CD14-positive monocyte (primary cell): ENCODE measurements at places on chromosomes 4 and X. TPM values are rescaled to one million over a fixed set of nuclear protein-coding genes. Genes with fewer than 3 reads are reported as not detected.

- H3K36me3 ChIP-seq = no peaks in the 10 kb centered on the region
- H3K27me3 ChIP-seq = no peaks in the 10 kb centered on the region
- peaks cover 16% of the 10 kb centered on the region for H3K4me1 ChIP-seq
Observed at GRCh38 chrX:69148946-69149345, 16.3 kb downstream of the PJA1 start.

DNA sequence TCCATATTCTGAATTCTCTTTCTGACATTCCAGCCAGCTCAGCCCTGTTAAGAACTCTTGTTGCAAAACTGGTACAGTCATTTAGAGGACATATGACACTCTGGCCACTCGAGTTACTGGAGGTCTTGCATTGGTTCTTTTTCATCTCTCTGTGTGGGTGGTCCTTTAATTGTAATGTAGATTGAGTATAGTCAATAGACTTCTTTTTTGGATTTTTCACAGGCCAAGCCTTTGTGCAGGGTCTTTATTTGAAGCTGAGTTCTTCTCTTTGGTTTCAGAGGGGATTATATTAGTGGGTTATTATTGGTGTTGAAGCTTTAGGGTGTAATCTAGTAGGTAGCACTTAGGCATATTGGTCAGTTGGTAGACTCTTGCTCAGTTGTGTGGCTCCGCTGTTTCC is 118.0 kb upstream of the GIMD1 start:
- no peaks in the 10 kb centered on the region for H3K4me1 ChIP-seq
- no peak for DNase-seq
- no peak overlapping the region for H3K27ac ChIP-seq
- H3K27me3 ChIP-seq = no peaks in the 10 kb centered on the region

VCX2 gene
- not detected in 2 replicates for polyA plus RNA-seq

AFF1 gene
- 20.9 TPM for polyA plus RNA-seq

DNA sequence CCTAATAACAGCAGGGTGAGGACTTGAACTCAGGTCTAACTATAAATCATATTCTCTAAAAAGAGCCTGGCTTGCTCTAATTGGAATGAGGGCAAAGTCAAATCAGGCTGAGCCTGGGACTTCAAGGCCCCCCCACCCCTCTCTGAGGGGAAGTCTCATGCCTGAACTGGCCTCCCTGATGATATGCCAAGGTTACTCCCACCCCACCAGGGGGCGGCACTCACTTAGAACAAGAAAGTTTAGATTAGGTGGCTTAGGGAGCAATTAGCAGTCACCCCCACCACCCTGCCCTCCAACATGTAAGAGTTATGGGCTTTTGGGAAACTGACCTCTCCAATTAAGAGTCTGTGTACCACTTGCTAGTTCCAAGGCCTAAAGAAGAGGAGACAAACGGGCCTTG is 2.7 kb downstream of the FOXO4 start:
- peaks cover 5% of the 10 kb centered on the region for H3K36me3 ChIP-seq
- H3K4me3 ChIP-seq = no peak overlapping the region
- peaks cover 31% of the 10 kb centered on the region for H3K4me1 ChIP-seq
- H3K27ac ChIP-seq = no peak overlapping the region
- peak; percentile 63 for DNase-seq
- no peaks in the 10 kb centered on the region for H3K27me3 ChIP-seq

GRCh38 chrX:11254417-11255109 is 38.6 kb upstream of the AMELX start:
- H3K27me3 ChIP-seq = no peaks in the 10 kb centered on the region
- no peaks in the 10 kb centered on the region for H3K36me3 ChIP-seq
- H3K27ac ChIP-seq = no peak overlapping the region
- no peak overlapping the region for H3K4me3 ChIP-seq
- no peak for DNase-seq

DNA sequence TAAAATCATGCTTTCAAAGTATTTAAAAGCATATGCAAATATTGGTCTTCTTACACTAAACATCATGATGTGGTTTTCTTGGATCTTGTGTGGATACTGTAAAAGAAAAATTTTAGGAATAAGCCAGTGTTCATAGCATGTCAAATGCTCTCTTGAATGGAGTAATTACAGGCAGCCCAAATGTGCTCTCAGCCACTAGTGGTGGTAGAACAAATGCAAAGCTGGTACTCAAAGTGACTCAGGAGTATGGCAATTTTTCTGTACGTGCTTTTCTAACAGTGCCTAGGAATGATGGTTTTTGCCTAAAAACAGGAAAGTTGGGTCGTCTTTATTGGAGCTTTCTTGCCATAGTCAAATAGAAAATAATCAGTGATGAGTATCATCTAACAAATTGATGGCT is 19.9 kb downstream of the PGRMC2 start:
- no peak overlapping the region for H3K27ac ChIP-seq
- no peaks in the 10 kb centered on the region for H3K4me1 ChIP-seq
- DNase-seq = no peak
- H3K36me3 ChIP-seq = peaks cover 31% of the 10 kb centered on the region
- H3K27me3 ChIP-seq = no peaks in the 10 kb centered on the region

- no peak overlapping the region for H3K4me3 ChIP-seq
- no peaks in the 10 kb centered on the region for H3K36me3 ChIP-seq
- no peak for DNase-seq
- no peaks in the 10 kb centered on the region for H3K4me1 ChIP-seq
- no peaks in the 10 kb centered on the region for H3K27me3 ChIP-seq
Observed at GRCh38 chr4:140223056-140223810, 69.2 kb upstream of the MAML3 start.

RNF128 gene
- not detected for polyA plus RNA-seq

FABP2 gene
- polyA plus RNA-seq = not detected

DNA sequence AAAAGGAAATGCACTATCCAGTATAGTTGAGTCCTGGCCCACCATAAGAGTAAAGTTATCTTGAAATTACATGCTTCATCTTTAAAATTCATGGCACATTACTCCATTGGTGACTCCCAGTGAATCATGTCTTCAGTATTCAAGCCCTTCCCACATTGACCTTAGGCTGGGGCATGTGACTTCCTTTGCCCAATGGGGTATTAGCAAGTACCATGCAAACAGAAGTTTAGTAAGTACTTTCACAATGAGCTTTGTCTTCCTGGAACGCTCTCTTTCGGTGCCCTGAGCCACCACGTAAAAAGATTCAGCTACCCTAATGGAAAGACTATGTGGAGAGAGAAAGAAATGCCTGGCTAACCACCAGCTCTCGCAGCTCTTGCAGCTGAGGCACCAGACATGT is 235.4 kb downstream of the HNRNPD start:
- H3K4me1 ChIP-seq = no peaks in the 10 kb centered on the region
- DNase-seq = no peak
- no peak overlapping the region for H3K27ac ChIP-seq

DNA sequence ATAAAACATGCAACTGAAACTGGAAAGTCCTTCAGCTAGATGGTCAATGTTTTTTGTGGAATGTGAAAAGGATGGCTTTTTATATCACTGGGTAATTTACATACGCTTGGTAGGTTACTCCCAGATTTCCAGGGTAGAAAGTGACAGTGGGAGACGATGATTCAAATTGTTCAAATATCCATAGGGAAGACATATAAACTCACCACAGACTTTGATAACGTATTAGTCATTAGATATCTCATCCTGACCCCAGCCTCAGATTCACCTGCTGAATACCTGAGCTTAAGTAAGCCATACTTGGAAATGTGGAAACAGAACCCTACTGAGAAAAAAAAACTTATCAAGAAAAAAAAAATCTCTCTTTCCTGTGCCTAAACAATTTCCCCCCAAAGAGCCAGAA is 169.4 kb downstream of the ZNF674 start:
- H3K27ac ChIP-seq = no peak overlapping the region
- H3K4me3 ChIP-seq = no peak overlapping the region
- no peaks in the 10 kb centered on the region for H3K36me3 ChIP-seq

DNA sequence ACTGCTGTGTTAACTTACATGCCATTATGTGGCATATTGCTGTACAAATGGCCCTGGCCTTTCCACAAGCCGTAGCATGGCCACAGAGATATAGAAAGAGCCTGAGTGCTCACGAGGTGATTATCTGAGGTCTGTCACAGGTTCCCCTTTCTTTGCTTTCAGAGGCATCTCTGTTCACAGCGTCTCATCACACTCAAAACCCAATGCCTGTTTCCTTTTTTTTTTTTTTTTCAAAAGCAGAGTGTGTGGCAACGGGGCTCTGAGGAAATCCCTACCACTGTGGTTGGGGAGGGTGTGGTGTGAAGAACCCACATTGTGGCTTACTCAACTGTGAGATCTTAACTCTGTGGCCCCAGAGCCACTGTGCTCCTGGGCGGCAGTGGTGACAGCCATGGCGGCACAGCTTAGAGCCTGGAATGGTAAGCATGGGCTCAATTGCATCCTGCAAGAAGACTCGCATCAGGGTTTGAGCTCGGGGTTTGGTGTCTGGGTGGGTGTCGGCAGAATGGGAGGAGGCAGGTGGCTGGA is 30.8 kb downstream of the RTL5 start:
- H3K36me3 ChIP-seq = no peaks in the 10 kb centered on the region
- H3K4me3 ChIP-seq = peak overlapping the region; percentile 53
- H3K27me3 ChIP-seq = peaks cover 2% of the 10 kb centered on the region
- peak; percentile 93 for DNase-seq
- H3K4me1 ChIP-seq = peaks cover 97% of the 10 kb centered on the region

RHOH gene
- 1.4 TPM for polyA plus RNA-seq

GLUD2 gene
- 0.18 and 0.44 TPM in 2 replicates for polyA plus RNA-seq

DNA sequence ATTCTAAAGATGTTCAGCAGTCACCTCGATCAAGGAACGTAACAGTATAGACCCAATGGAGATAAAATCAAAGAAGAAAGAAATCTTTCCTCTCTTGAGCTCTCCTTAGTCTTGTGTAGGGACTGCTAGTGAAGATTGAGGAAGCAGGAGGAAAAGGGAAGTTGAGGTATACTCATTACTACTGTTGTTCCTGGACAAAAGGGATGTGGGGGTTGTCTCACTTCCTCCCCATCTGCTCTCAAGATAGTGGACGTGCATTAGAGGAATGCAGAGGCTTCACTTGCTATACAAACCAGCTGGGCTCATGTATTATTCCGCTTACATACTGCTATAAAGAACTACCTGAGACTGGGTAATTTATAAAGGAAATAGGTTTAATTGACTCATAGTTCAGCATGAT is 208.9 kb upstream of the ARHGEF9 start:
- H3K4me1 ChIP-seq = no peaks in the 10 kb centered on the region
- no peaks in the 10 kb centered on the region for H3K27me3 ChIP-seq
- H3K4me3 ChIP-seq = no peak overlapping the region
- H3K27ac ChIP-seq = no peak overlapping the region

DNA sequence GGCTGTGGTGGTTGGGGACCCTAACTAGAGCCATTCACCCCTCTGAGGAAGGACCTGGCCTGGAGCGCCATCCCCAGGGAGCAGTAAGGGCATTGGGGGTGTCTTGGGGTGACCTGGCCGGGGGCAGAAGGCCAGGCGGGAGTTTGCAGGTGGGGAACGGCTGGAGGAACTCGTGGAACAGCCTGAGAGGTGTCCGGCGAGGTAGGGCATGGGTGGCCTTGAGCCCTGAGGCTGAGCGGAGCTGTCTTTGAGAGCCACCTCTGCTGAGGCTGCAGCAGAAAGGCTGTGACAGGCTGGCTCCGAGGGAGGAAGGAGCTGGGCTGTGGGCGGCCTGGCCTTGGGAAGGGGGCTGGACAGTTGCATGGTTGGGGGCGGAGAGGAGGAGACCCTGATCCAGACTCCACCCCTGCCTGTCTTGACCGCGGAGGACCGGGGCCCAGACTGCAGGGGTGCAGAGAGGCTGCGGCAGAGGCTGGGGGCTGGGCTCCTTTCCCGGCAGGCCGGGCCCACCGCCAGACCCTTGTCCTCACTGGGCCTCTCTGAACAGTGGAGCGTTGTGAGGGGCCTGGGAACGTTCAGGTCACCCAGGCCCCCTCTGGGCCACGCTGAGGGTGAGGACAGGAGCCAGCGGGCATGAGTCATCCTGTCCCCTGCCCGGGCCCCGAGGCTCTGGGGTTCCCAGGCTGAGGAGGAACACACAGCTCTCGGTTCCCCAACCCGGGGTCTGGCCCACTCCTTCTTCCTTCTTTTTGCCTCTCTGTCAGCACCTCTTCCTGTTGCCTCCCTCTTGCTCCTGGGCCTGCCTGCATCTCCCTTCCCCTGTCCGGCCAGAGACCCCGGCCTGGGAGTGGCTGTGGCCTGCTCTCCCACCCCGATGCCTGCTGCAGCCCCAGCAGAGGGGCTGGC is 8.1 kb downstream of the SH3BP2 start:
- DNase-seq = peak; percentile 98
- peaks cover 43% of the 10 kb centered on the region for H3K36me3 ChIP-seq
- peak overlapping the region; percentile 99 for H3K4me3 ChIP-seq
- H3K4me1 ChIP-seq = peaks cover 93% of the 10 kb centered on the region

GRCh38 chrX:790783-791360 is 160.3 kb downstream of the SHOX start:
- no peaks in the 10 kb centered on the region for H3K4me1 ChIP-seq
- H3K27ac ChIP-seq = no peak overlapping the region
- H3K4me3 ChIP-seq = no peak overlapping the region
- no peak for DNase-seq
- peaks cover 35% of the 10 kb centered on the region for H3K27me3 ChIP-seq

- H3K4me1 ChIP-seq = no peaks in the 10 kb centered on the region
- H3K4me3 ChIP-seq = no peak overlapping the region
- no peak for DNase-seq
- no peak overlapping the region for H3K27ac ChIP-seq
Observed at GRCh38 chr4:30767147-30767845, 47.1 kb downstream of the PCDH7 start.

DNA sequence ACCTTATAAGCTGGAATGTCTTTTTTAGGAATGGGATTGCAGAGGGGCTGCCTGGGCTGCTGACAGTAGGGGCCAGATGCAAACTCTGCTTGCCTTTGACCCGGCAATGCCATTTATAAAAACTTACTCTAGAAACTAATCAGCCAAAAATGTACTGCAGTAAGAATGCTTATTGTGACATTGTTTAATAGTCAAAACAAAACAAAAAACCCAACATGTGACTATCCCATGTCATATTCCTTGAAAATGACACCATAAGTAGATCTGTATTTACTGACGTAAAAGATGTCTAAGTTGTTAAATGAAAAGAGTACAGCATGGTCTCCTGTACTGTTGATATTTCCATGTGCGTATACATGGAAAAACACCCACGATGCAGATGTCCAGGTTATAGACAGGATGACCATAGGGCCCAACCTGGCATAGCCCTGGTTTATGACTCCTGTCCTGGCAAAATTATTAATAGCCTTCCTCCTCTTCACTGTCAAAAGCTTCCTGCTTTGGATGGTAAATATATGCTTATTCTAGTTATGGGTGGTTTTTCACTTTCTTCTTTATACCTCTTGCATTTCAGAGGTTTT is 138.9 kb downstream of the PTTG2 start:
- DNase-seq = no peak
- peaks cover 76% of the 10 kb centered on the region for H3K36me3 ChIP-seq
- H3K27ac ChIP-seq = peak overlapping the region; percentile 4
- H3K27me3 ChIP-seq = no peaks in the 10 kb centered on the region
